Endothelial cell (in vitro differentiated cells): ENCODE measurements at places on chromosomes 6 and 20. TPM values are rescaled to one million over a fixed set of nuclear protein-coding genes. Genes with fewer than 3 reads are reported as not detected.
A peak's percentile ranks its signal among the peaks of the same experiment; 100 is the strongest.

Gene EYA4
- total RNA-seq = 8.1 TPM

Gene CST4
- total RNA-seq = not detected

GRCh38 chr6:51839726-51840374, 247.6 kb downstream of the PKHD1 start:
- no peak for DNase-seq

DNA sequence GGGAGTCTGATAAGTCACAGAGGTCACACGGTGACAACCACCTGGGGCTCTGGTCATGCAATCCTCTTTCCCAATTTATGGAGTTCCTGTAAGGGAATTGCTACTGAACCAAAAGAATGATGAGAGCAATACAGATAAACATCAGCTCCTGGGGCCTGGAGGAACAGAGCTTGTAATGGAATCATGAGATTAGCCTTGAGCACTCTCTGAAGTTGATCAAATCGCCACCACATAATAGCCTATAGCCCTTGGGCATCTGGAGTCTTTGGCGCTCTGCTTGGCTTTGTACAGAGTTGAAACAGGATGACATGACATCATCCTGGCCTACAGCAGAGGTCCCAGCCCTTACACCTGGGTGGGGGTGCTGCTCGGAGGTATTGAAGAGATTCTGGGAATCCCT, 154.3 kb upstream of the DTNBP1 start:
- DNase-seq = no peak

GRCh38 chr6:31465718-31466117, 32.2 kb upstream of the MICB start:
- no peak for DNase-seq

Gene OTOR
- 4.5 TPM for total RNA-seq

Gene ENPP3
- 0.64 TPM for total RNA-seq

DNA sequence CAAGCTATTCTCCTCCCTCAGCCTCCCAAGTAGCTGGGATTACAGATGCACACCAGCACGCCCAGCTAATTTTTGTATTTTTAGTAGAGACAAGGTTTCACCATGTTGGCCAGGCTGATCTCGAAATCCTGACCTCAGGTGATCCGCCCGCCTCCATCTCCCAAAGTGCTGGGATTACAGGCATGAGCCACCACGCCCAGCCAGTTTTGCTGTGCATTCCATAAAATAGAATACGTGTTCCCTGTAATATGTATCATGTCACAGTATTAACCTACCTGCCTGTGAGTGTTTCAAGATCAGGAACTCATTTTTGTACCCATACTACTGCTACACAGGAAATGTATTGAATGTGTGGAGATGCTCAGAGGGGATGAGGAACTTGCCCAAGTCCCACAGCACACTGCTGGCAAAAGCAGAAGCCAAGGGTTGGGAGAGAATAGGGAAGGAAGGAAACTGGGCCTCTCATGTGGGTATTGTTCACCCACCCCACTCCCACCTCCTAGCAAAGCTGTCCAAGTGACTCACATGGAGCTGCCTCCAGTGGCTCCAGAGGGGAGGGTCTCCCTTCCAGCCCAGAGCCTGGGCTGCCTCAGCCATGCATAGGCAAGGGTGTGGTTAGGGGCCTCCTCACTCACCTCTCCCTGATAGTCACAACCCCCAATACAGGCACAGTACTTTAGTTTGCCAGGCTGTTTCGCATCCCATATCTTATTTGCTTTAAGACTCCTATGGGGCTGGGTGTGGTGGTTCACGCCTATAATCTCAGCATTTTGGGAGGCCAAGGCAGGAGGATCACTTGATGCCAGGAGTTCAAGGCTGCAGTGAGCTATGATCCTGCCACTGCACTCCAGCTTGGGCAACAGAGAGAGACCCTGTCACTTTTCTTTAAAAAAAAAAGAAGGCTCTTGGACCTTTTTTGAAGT, 9.4 kb downstream of the HM13 start:
- DNase-seq = peak; percentile 39

DNA sequence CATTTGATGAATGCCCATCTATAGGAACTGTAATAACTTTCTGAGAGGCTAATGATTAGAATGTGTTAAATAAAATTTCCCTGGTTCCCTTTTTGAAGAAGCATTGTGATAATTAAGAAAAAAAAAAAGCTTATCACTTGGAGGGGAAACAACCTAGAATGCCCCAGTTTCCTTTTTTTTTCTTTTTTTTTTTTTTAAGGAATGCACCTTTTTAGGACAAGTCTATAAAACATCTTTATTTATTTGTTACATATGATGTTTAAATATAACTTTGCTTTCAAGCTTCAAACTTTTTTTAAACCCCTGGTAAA, 7.3 kb upstream of the MRPS10 start:
- DNase-seq = no peak

- DNase-seq = no peak
These were observed 11.4 kb downstream of the PKIB start for GRCh38 chr6:122621638-122622037.

Gene TGIF2
- 43.7 TPM for total RNA-seq

- DNase-seq = no peak
These were observed 110.3 kb upstream of the PRSS16 start for GRCh38 chr6:27136978-27137814.

Gene KCNQ5
- 0.08 TPM for total RNA-seq

GRCh38 chr6:42610416-42610815, 46.6 kb downstream of the UBR2 start:
- no peak for DNase-seq

GRCh38 chr6:142167486-142167885, 20.4 kb downstream of the VTA1 start:
- DNase-seq = no peak

DNA sequence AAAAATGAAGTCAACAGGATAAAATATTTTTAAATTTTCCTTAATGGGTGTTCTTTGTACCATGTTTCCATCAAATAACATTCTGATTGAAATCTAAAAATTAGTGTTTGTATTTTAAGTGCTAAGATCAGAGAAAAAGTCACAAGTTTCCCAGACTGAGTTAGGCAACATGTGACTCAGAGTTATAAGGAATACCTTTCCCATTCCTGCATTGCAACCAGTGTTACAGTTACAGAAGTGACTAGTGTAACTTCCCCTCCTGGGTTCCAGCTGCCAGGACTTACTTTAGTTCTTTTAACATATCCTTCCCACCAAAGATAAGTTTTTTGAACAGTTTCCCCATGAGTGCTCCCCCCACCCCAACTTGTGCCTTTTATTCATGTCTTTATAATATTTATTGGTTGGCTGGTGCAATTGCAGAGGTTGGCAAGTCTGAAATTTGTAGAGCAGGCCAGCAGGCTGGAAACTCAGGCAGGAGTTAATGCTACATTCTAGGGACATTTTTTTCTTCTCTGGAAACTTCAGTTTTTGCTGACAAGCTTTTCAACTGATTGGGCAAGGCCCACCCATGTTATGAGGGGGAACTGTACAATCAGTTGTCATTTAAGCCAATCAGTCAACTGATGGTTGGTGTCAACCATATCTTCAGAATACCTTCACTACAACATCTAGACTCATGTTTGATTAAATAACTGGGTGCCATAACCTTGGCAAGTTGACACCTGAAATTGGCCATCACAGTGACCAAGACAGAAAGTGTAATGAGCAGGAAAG, 22.9 kb upstream of the ESR1 start:
- no peak for DNase-seq

Gene IMPG1
- not detected for total RNA-seq

GRCh38 chr20:9149796-9150195, 80.9 kb downstream of the PLCB4 start:
- no peak for DNase-seq

GRCh38 chr6:140095532-140095931, 721.1 kb upstream of the CITED2 start:
- no peak for DNase-seq

DNA sequence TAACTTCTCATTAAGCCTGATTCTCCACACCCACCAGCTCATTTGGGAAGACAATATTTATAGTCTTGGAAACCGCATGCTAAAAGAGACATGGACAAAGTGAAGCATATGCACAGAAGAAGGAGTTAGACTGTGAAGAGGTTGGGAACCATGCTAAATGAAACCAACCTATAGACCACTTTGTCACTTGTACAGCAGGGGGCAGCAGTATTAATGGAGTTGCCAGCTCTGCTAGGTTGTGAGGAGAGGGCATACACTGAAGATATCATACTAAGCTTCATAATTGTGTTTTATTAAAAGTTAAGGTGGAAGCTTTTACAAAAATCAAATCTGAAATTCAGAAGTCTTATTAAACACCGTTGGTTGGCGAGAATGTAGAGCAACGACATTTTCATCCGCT, 38.3 kb upstream of the HMGCLL1 start:
- DNase-seq = peak; percentile 14

- DNase-seq = no peak
These were observed 235.3 kb upstream of the ZFP64 start for GRCh38 chr20:52426856-52427255.

DNA sequence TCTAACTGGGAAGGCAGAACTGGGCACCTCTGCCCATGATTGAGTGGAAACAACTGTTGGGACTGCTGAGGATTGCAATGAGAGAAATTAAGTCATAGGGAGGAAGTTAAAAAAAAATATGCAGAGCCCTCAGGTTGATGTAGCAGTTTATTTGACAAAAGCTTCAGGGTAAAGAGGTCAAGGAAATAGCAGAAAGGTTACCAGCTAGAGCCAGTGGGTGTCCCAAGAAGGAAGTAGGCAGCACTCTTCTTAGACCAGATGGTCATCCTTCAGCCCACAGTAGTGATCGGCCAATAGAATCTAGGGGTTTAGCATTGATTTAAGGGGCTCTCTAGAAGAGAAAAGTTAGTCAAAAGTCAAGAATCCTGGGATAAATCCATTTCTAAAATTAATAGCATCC, 21.7 kb upstream of the WFDC10A start:
- DNase-seq = no peak

Gene BMP5
- total RNA-seq = 0.18 TPM

Gene XKR7
- 0.23 TPM for total RNA-seq

- no peak for DNase-seq
These were observed 120.7 kb upstream of the FOXQ1 start for GRCh38 chr6:1191141-1191630.

GRCh38 chr6:29553268-29554057, 6.1 kb downstream of the UBD start:
- peak; percentile 71 for DNase-seq

GRCh38 chr6:159654483-159655098, 38.5 kb downstream of the SOD2 start:
- DNase-seq = no peak

- no peak for DNase-seq
These were observed 684.6 kb downstream of the UTRN start for GRCh38 chr6:144969602-144970272.

DNA sequence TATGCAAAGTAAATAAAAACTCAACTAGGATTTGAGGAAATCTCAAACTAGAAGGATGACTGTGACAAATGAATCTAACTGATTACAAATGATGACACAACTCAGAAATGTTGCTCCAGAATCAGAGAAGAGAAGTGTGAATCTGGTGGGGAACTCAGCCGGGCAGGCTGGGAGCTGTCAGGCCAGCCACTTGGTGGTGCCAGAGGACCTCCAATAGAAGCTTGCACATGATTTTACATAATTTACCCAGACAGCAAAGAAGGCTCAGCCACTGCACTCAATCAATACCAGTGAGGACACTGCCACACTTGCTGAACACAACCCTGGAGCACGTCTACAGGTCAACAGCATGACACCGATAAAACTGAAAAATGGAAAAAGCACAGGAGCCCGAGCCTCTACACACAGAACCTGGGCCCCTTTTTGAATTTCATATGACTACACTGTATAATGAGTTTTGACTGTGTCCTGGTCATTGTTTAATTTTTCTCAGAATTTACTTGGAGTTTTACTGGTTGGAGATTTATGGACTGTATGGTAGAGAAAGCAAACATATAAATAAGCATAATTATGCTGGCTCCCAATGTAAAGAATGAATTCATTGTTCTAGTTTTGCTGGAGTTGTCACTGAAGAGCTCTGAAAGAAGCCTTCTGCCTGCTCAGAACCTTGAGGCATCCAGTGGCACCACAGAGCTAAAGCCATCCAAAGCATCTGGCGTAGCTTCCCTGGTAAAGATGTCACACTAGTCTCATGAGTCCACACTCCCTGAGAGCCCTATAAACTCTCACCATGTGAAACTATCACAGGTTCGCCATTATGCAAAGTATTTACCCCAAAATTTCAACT, 296.5 kb downstream of the THBS2 start:
- peak; percentile 70 for DNase-seq

Gene PROCR
- 254 TPM for total RNA-seq

Gene ZNF512B
- 40.8 TPM for total RNA-seq

DNA sequence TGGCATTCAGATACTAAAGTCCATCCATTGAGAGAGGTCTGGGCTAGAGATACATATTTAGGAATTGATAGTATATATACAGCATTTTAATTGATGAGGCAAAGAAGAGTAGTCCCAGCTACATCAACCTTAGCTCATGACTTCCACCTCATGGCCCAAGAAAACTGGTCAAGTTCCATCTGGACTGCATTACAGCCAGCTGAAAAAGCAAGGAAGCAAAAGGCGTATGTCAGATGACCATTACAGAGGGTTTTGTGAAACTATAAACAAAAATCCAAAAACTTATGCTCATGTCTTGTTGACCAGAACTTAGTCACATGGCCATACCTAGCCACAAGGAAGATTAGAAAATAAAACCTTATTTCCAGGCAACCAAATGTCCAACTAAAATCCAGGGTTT, 46.8 kb upstream of the RNF146 start:
- no peak for DNase-seq

- no peak for DNase-seq
These were observed 61.7 kb upstream of the XRN2 start for GRCh38 chr20:21241406-21241805.

Gene OR12D3
- total RNA-seq = not detected

Gene VSX1
- not detected for total RNA-seq

- no peak for DNase-seq
These were observed 110.1 kb downstream of the PREP start for GRCh38 chr6:105292689-105293339.

Gene BPIFA1
- total RNA-seq = not detected

- DNase-seq = no peak
These were observed 228.1 kb upstream of the CEP162 start for GRCh38 chr6:84455511-84456029.

GRCh38 chr20:12977328-12978125, 31.2 kb upstream of the SPTLC3 start:
- DNase-seq = no peak

DNA sequence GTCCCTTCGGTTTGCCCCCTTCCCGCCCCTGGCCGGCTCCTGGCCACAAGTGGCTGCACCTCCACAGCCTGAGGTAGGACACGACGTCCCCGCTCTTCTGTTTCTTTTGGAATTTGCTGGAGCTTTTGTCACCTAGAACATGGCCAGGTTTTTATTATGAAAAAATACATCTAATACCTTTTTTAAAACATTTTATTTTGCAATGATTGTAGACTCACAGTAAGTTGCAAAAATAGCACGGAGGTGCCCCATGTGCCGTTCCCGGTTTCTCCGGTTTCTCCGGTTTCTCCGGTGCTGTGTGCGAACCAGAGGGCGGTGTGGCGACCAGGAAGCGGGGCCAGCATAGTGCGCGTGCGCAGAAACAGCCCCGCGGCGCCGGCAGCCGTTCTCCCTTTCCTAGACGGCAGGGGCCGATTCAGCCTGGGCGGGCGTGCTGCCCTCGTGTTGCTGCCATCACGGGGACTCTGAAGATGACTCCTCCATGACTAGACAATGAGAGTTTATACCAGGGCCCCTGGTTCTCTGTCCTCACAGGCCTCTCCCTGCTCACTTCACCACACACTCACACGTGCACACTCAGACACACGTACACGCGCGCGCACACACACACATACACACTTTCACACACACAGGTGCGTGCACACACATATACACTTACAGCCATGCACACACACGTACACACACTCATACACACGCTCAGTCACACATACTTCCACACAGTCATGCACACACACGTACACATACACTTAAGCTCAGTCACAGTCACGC, 102.1 kb downstream of the TMEM242 start:
- DNase-seq = peak; percentile 75

GRCh38 chr6:17501982-17502704, 98.0 kb upstream of the FAM8A1 start:
- no peak for DNase-seq
